ENCODE measurements at places on chromosomes 13 and 19.

GRCh38 chr13:37868691-37869505, 674 bp downstream of the TRPC4 start:
- no peak for DNase-seq

DNA sequence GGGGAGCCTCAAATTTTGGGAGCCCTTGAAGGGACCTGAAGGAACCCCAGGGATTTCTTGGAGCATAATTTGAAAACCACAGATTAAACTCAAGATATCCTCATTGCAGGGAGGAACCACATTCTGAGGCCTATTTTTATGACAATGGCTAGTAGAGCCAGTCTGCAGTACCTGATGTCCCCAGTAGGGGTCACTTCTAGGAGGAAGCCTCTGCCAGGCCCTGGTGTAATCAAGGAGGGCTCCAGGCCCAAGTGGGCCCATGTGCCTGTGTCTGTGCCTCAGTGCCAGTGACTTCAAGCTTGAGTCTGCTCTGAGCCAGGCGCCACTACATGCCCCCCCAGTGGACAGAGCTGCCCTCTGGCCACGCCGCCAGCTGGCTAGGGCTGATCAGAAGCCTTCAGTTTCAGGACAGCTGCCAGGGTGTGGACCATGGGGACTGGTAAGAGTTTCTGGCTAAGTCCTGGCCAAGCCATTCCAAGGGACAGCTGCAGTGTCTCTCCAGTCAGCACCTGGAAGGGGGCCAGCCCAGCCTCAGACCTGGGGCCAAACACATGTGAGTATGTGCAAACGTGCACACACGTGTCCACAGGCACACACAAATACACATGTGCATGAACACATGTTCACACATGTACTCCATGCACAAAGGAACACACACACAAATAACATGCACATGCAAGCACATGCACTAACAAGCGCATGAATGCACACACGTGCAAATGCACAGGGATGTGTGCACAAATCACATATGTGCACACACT, 20.5 kb upstream of the SLC7A10 start:
- no peak for DNase-seq

- peak; percentile 3 for DNase-seq
Observed at GRCh38 chr13:40665126-40666044, 1.1 kb downstream of the FOXO1 start.

GRCh38 chr13:51048616-51049015, 62.5 kb downstream of the C13orf42 start:
- DNase-seq, result no peak

DNA sequence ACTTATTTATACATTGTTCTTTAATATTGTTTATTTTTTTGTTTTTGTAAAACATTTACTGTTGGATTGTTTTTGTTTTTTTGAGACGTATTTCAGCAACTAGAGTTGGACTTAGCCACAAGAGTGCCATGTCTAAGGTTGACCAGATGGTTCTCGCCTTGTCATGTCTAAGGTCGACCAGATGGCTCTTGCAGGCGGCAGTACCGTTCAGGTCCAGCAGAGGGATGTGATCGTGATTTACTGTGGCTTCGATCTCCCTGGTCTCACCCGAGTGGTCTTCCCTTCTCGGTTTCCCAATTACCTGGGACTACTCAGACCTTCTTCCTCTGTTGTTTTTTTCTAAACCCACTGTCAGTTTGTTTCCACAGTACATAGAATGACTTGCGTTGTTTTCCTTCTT, 1438.6 kb downstream of the UQCRFS1 start:
- DNase-seq, result no peak

Measured in activated naive CD8-positive, alpha-beta T cell treated with anti-CD3 and anti-CD28 coated beads, Interleukin-2, amount 50 U/mL, for 16 hours (primary cell).